Retinal pigment epithelial cell (primary cell): ENCODE measurements at places on chromosomes 13 and 19.

DNA sequence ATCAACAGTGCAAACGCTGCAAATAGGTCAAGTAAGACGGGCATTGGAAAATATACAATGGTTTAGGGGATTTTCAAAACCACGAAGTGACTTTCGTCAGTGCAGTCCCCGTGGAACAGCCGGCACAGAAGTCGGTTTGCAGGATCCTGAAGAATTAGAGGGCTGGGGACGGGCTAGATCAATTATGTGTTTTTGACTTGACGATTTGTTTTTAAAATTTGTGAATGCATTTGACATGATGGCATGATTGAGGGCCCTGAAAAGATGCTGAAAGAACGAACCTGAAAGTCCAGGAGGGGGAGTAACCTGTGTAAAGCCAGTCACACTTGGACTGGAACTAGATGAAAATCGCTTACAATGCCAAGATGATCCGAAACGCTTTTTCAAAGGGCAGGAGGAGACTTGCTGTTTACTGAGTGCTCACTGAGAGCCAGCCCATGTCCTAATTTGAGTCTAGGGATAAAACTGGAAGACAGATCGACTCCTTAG lies 8.9 kb upstream of the DGKH start:
- no peak for DNase-seq

GRCh38 chr13:48778610-48779009 lies 124.9 kb downstream of the CYSLTR2 start:
- no peak for DNase-seq

DNA sequence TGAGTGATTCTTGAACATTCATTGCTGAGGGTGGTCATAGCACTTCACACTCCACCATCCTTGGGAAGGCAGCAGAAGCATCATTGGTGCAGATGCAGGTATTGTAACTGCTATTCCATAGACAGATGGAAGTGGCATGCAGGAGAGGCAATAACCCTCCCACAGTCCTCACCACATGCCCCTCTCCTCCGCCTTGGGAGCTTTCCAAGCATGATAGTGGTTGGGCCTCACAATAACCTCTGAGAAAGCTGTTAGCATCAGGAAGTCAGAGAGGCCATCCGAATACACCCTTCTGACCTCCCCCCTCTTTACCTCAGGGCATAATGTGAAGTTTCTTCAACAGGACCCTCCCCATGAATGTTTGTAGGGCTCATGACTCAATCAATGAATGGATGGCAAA lies 177.9 kb downstream of the KATNAL1 start:
- no peak for DNase-seq

DNA sequence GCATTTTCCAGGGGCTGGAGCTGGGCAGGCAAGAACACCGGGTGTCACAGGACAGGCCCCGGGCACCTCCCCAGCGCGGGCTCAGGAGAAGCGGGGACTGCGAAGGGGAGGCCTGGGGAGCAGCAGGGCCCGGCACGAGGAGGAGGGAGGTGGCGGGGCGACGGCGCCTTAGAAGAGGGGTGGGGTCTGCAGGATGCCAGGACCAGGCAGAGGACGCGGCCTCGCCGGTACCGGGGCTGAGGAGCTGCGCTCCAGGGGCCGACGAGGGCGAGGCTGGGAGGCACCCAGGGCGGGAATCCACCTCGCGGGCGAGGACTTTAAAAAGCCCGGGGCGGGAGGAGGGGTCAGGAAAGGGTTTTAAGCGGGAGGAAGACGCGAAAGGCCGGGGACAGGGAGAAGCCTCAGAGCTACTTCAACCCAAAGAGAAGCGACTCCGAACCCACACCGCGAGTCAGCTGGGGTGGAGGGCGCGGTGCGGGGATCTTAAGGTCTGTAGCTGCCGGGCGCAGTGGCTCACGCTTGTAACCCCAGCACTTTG lies 665 bp downstream of the ZNF347 start:
- peak; percentile 2 for DNase-seq

- no peak for DNase-seq
Observed at GRCh38 chr13:35136585-35136984, 194.5 kb downstream of the NBEA start.

DNA sequence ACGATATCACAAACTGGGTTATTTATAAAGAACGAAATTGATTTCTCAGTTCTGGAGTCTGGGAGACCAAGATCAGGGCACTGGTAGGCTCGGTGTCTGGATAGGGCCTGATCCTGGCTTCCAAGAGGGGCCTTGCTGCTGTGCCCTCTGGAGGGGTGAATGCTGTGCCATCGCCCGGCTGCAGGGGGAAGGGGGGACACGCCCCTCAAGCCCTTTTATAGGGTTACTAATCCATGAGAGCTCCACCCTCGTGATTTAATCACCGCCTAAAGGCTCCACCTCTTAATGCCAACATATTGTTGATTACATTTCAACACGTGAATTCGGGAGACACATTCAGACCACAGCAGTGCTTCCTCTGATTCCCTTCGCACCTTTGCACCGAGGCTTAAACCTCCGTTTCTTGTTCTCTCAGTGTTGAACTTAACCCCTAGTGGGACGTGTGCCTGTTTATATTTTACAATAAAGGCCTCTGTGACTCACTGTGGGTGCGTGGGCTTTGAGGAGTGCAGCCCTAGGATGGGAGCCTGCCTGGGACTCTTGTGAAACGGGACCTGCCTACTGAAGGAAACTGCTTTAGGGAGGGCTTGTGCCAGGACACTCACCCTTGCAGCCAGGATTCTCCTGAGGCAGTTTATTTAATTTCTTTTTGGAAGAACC lies 52.4 kb upstream of the SPATA13 start:
- DNase-seq = no peak

- no peak for DNase-seq
Observed at GRCh38 chr13:97875911-97876310, 77.6 kb upstream of the IPO5 start.

DNA sequence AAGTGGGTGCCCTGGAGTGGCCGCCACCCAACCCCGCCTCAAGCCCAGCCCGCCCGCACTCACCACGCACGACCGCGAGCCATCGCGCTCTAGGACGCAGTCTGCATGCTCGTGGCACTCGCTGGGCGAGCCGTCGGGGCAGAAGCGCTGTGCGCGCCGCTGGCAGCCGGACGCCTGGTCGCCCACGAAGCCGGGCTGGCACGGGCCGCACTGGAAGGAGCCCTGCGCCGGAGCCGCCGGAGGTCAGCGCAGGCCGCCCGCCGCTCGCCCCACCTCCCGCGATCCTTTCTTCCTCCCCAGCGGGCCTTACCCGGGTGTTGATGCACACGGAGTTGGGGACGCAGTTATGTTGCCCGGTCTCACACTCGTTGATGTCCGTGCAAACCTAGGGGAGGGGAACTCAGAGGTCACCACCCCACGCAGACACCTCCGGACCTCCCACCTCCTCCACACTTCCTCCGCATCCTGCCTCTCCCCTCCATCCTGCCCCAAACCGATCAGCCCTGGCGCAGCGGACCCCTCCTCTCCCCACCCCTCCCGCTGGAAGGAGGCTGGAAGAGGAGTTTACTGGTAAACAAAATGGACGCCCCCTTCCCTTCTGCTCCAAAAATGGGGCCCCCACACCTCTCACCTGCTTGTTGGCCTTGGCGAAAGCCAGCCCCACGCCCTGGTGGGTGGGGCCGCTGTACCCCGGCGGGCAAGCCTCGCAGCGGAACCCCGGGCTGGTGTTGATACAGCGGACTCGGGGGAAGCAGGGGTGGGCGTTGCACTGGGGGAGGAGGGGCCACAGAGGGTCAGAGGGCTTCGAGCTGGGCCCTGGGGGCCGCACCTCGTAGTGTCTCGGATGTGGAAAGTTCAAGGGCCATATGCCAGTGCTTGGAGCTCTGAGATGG lies 2.3 kb downstream of the COMP start:
- no peak for DNase-seq

- no peak for DNase-seq
Observed at GRCh38 chr13:73816702-73817101, 317.5 kb downstream of the KLF12 start.

DNA sequence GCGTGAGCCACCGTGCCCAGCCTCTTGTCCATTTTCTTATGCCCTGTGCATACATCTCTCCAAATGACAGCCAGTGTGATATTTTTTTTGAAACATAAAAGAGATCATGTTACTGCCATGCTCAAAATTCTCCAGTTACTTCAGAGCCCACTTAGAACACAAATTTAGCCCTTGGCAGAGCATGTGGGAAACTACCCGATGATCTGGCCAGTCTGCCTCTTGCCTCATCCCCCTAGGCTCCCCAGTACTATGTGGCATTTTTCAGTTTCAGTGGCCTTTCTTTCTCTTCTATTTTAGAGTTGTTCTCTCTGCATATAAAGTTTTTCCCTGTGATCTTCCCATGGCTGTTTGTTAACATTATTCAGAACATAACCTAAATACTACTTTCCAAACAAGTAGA lies 323.0 kb downstream of the GPC5 start:
- no peak for DNase-seq

DNA sequence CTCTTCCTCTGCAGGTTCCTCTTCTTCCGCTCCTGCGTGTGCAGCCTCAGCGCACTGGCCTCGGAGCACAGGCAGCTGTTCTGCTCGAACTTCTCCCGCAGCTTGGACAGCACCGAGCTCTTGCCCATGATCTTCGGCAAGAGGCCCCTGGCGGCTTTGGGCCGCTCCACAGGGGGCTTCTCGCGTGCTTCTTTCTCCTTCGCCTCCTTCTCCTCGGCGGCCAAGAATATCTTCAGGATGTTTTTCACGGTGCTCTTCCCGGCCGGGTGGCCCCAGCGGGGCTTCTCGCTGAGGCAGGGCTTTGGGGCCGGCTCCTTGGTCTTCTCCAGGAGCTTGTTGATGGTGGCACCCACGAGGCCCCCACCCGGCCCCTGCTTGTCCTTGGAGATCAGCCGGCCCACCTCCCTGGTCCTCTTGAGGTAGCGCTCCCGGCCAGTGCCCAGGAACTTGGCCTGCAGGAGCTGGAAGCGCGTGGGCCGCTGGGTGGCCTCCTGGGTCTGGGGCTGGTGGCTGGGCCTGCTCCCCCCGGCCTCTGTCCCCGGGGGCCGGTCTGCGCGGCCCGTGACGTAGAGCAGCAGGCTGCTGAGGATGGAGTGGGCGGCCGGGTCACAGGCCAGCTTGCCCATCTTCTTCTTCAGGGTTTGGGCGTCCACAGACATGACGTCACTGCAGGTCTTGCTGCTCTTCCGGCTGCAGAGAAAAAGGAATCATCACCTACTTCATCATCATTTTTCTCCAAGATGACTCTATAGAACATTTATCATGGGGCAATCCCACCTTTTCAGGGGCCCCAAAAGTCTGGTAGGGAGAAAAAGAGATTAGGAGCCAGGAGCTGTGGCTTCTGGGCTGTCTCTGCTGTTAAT lies 43.8 kb upstream of the GRTP1 start:
- DNase-seq = no peak

- no peak for DNase-seq
Observed at GRCh38 chr19:28500982-28501630, 711.8 kb downstream of the UQCRFS1 start.

GRCh38 chr19:10809651-10810285 lies 26.2 kb downstream of the TMED1 start:
- DNase-seq = no peak
